ENCODE measurements at places on chromosomes 5 and 9.

GRCh38 chr5:69335341-69335935 lies 2.8 kb upstream of the CCDC125 start:
- DNase-seq, result no peak

DNA sequence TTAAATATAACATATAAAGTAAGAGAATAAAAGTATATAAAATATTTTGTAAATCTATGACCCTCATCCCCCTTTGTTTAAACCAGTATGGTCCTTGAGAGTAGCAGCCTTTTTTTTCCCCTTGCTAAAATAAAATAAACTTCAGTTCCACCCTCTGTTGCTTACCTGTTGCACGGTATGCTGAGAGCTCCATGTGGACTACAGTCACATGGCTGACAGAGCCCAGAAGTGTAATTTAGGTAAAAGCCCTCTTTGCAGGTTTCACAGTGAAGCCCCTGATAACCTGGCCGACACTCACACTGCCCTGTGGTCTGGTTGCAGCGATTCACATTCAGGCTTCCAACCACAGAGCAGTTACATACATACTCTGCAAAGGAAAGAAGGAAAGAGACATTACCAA lies 55.1 kb downstream of the MEGF9 start:
- peak; percentile 43 for DNase-seq

GRCh38 chr9:70556771-70557170 lies 142.3 kb upstream of the KLF9 start:
- DNase-seq, result no peak

GRCh38 chr5:94228791-94229190 lies 389.6 kb downstream of the KIAA0825 start:
- no peak for DNase-seq

GRCh38 chr5:14671414-14671813 lies 6.9 kb downstream of the OTULIN start:
- no peak for DNase-seq

- DNase-seq, result no peak
Measured at GRCh38 chr5:36396640-36397039, 94.9 kb upstream of the RANBP3L start.

DNA sequence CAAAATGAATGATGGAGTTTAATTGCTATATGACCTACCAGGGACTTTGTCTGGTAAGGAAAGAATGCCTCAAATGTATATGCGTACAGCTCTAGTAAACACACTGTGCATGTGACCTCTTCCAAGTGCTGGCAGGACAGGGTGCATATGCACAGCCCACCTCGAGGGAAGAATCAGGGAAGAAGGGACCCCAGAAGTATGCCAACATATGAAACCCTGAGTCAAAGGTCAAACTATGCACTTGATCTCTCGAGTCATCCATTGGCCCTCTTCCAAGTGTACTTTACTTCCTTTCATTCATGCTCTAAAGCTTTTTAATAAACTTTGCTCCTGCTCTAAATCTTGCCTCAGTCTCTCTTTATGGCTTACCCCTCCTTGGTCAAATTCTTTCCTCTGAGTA lies 804.6 kb upstream of the COX7C start:
- DNase-seq, result no peak

DNA sequence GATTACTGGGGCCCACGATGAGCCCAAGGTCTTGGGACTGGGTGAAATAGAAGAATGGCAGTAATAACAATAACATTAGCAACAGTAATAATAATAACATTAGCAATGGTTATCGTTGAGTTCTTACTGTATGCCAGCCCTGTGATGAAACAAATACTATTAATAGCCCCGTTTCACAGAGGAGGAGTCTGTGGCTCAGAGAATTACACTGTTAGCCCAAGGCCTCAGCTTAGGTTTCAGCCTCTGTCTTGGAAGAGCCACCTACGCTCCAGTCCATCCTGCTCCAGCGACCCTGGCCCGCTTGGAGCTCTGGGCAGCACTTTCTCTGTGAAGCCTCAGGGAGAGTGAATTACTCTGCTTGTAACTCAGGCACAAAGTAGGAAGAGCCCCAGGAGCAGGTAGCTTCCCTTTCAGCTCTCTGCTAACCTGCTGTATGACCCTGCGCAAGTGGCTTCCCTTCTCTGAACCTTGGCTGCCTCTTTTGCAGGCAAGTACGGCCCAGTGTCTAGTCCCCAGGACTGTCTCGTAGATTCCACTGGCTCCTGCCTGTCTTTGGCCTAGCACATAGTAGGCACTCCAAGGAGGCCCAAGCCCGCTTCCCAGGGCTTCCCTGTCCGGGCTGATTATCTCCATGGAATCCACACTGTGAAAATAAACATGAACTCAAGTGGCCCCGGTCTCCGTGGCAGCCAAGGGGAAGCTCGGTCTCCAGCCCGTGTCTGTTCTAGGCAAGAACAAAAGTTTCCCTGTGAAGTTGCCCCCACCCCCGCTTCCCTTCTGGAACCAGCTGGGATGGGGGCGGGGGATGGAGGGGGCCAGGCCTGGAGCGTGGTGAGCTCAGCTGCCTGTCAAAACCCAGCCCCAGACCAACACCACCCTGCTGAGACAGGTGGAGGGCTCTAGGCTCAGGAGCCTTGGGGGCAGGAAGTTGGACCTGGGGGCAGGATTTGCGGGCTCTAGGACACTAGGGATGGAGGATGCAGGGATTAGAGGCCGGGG lies 26.2 kb upstream of the LMX1B start:
- DNase-seq, result no peak

- DNase-seq, result peak; percentile 57
Measured at GRCh38 chr5:77239126-77239741, 28.8 kb downstream of the PDE8B start.

- no peak for DNase-seq
Measured at GRCh38 chr5:151581347-151581746, 9.8 kb downstream of the FAT2 start.

GRCh38 chr5:16864631-16865131 lies 71.4 kb downstream of the MYO10 start:
- DNase-seq, result no peak
